ENCODE measurements at places on chromosomes 4 and X.

DNA sequence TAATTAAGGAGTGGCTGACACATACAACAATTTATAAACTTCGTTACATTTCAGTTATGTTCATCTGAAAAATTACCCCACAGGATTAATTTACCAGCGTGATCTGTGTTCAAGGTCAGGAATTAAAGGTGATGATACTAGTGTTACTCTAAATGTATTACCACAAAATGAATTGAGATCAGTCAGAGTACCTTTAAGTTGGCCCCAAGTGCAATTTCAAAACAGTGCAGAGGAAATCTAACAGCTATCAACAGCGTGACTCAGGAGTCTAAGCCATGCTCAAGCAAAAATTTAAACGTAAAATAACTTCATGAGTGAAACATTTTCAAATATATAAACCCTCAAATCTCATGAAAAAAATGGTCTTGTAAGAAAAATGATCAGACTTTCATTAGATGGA lies 18.7 kb downstream of the ANTXR2 start:
- DNase-seq, result no peak

DNA sequence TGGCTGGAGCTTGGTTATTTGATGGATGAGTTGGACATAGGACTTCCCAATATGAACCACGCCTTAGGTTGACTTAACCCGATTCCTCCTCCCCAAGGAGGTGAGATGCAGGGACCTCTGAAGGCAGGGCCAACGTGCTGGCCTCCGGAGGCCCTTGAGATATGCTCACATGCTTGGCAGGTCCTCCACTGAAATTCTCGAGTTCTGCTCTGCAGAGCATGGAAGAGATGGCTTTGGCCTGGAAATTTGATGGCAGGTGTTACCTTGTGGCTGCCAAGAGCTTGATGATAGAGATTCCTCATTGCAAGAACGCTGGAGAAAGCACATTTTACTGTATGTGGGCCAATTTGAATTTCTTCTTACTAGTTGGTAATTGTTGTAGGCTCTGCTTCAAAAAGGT lies 117.4 kb upstream of the LIMCH1 start:
- no peak for DNase-seq

DNA sequence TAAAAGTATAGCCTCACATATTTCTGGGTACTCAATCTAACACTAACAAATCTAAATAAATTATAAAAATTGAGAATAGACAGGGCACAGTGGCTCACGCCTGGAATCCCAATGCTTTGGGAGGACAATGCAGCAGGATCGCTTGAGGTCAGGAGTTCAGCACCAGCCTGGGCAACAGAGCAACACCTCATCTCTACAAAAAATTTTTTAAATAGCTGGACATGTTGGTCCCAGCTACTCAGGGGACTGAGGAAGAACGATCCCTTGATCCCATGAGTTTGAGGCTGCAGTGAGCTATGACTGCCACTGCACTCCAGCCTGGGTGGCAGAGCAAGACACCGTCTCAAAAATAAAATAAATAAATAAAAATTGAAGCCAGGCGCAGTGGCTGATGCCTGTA lies 192.7 kb downstream of the LRBA start:
- no peak for DNase-seq

DNA sequence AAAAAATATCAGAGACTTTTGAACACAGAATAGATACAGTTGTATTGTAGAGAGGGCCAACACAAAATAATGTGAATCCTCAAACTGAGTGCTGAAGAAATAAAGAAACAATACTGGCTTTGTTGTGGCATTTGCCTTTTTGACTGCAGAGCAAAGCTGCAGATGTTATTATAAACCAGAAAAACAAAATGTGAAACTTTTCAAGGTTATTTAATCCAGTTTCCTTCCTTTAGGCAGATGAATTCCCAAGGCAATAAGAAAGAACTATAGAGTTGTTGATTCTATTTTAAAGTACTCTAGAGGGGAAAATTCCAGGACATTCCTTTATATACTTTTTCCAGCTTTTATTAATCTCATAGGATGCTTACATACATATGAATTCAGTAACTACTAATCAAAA lies 186.8 kb downstream of the NDST4 start:
- DNase-seq, result no peak

DNA sequence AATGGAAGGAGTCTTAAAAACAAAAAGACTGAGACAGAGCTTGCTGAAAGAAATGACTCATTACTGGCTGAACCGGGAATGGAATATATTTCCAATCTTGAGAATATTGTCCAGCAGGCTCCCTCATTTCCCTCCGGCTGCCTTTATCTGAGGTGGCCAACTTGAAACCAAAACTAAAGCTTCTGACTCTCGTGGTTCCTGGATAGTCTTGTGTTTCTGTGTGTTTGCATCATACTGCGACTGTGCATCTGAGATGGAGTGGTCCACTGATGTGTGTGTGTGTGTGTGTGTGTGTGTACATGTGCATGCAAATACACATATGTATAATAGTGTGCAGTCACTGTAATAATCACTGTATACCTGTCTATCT lies 145.6 kb upstream of the SCML1 start:
- no peak for DNase-seq

GRCh38 chr4:37317104-37317643 lies 72.6 kb downstream of the NWD2 start:
- DNase-seq, result no peak

DNA sequence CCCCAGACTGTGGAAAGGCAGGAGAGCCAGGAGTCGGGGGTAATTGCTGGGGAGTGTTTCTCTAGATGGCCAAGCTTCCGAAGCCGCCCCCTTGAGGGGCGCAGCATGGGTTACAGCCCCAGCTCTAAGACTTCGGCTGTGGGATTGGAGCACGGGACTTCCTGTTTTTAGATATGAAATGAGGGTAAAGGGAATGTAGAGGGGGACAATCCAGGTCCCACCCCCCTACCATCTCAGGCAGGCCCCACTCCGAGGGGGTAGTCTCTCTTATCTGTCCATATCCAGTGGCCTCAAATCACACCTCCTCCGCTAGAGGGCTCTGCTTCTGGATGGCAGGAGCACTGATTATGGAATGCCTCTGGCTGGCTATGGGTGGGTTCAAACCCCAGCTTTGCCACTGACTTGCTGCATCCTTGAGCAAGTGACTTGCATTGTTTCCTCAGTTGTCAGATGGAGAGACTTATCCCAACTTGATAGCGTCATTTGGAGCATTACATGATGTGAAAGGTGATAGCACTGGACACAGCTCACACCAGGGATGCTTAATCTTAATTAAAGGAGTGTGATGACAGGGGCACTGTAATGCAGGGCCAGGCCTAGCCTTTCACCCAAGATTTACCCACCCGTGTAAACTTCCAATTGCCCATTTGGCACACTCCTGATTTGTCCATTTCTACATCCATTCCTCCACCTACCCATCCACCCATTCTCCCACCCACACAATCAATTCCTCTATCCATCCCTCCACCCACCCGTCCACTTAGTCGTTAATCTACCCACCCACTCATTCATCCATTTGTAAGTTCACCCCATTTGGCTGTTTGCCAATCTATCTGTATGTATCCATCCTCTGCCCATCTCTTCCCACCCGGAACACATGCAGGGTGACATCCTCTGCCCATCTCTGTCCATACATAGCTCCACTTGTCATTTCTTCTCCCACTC lies 848 bp upstream of the KCND1 start:
- no peak for DNase-seq

DNA sequence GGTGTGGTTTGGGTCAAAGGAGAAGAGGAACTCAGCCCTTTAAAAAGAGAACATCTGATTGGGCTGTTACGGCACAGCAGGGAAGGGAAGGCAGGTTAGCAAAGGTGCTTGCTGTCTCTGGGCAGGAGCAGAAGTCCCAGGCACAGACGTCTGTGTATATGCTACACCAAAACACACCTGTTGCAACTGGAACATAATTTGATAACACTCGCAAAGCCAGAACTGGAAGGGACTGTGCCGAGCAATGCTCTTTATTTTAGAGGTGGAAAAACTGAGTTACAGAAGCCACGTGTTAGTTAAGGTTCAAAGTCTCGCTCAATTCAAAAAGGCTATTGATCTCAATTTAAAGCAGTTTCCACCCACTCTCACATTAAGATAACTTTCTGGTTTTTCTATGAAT lies 2.2 kb upstream of the FAM114A1 start:
- no peak for DNase-seq

DNA sequence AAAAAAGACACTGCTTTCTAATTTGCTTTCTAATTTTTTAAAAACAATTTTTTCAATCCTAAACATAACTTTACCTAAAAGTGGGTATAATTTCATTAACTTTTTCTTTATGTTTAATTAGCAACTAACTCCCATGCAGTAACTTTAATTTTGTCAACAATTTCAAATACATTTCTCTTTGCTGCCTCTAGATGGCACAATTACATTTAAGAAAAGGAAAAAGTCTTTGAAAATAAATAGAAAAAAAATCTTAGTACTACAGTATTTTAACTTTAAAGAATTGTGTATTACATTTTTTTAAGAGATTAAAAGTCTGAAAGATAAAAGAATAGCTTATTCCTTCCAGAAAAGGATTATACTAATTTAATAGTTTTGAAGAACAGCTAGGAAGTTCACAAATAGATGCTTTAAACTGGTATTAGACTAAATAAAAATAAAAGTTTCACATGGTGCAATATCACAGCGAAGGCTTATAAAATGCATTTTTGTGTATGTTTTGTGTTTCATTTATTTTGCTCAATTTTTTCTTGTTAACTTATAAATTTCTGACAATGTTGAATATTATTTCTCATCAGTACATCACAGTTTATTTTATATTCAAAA lies 105.1 kb downstream of the ADGRA3 start:
- no peak for DNase-seq
